Stimulated activated CD4-positive, alpha-beta T cell treated with anti-CD3 and anti-CD28 coated beads, Interleukin-12 subunit alpha, Interleukin-12 subunit beta, amount 100 ng/mL, for 48 hours (primary cell): ENCODE measurements at places on chromosomes 7 and 10.

DNA sequence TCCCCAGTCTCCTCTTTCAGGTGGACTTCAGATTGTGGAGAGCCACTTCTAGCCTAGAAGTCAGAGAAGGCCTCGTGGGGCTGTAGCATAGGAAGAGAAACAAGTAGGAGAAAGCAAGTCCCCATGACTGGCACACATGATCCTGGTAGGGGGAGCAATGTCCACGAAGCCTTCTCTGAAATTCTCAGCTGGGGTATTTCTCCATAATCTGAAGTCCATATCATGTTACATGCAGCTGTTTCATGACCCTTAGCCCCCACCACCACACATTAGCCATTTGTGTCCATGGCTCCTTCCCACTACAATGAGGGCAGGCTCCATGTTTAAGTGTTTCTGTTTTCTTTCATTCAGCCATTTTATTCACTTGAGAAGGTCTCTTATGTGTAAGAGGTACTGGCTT is 43.2 kb downstream of the LAMB4 start:
- DNase-seq = no peak

DNA sequence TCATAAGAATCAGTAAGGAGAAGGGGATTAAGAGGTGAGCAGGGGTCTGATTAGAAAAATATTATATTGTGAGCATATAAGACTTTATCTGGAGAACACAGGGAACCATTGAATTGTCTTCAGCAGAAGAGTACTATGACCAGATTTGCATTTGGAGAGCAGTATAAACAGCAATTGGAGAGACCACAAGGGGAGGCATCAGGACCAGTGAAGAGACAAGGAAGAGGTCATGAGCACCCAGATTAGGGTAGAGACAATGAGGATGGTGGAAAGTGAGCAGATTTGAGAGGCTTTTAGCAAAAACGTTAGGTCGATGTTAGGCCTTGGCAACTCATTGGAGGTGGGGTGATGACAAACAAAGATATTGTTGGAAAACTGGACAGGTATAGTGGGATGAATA is 13.0 kb upstream of the SMIM30 start:
- DNase-seq = no peak

DNA sequence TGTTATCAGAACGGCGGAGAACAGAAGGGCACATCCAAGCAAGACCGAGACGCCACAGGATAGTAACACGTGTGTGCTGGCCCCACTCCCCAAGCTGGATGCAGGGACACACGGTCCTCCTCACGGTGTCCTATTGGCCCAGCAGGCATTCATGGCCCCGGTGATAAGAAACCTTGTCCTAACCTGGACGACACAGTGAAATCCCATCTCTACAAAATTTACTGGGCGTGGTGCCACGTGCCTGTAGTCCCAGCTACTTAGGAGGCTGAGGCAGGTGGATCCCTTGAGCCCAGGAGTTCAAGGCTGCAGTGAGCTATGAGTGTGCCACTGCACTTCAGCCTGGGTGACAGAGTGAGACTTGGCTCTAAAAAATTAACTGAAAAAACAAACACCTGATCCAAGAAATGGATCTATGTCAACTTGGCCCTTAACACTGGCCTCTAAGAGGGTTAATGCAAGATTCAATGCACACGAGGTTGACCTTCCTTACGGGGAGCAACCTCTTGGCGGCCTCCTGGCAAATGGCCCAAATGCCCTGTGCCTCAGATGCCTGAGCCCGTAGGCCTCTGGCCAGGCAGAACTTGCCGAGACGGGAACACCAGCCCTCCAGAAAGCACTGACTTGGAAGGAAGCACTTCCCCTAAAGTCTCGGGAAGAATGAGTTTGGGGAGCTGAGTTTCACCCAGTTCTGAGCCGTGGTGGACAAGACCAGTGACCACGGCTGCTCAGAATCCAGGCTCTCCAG is 72.3 kb downstream of the ZRANB1 start:
- DNase-seq = no peak

DNA sequence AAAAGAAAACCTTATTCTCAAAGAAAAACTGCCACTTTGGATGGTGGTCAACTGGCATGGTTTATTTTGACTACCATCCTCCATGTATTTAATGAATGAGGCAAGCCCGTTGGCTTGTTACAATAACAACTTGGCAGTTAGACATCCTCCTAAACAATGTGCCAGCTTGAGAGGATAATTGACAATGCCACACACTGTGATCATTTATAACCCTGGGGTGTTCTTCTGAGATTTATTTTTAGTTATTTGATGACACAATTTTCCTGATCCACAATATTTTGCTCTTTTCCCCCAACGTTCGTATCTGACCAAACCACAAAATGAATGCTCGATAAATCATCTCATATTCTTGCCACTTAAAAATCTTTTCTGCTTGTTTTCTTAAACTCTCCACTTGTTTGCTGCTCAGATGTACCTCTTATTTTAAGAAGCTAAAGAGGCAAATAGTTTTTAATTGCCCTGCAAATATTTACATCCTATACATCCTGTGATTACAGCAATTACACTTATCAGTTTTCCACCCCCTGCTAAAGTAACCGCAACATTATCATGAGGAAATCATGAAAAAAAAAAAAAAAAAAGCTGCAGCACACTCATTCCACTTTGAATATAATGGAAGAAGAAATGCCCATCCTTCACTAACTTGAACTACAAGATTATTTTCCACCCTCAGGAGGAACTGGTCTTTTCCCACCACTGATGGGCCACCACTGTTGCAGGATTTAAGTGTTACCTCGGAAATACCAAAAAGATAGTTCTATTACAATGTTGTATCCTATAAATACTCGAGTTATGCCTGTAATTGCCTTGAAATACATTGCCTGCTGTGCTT is 119.9 kb downstream of the MBL2 start:
- no peak for DNase-seq

- DNase-seq = no peak
Measured at GRCh38 chr7:24779283-24779655, 22.0 kb upstream of the GSDME start.

GRCh38 chr10:110176141-110177030 is 31.0 kb upstream of the MXI1 start:
- DNase-seq = no peak
